A673 (cell line): ENCODE measurements at places on chromosomes 13 and 19.

DNA sequence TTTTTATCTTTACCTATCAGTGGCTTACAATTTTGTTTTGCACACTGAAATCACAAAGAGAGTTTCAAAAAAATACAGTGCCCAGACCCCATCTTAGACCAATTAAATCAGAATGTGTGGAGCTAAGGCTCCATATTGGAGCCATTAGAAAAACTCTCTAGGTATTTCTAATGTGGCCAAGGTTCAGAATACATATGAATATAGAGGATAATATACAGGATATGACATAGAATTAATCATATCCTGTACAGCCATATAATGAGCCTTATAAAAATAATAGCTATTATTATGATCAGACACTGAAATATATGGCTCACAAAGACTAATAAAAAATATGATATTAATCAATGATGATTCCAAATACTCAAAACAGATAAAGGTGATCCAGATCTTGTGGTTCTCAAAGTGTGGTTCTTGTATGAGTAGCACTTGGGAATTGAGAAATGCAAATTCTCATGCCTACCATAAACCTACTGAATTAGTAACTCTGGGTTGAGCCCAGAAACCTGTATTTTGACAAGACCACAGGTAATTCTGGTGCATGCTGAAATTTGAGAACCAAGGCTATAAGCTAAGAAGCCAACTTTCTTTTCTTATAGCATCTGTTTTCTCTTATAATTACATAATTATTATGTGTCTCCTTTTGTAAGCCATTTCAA, 408.0 kb downstream of the DIAPH3 start:
- peak; percentile 64 for DNase-seq

GRCh38 chr19:28494461-28494860, 718.5 kb downstream of the UQCRFS1 start:
- no peak for DNase-seq

GRCh38 chr13:44231786-44232516, 141.7 kb upstream of the SERP2 start:
- DNase-seq = no peak

- DNase-seq = no peak
These were observed 34.5 kb upstream of the WASF3 start for GRCh38 chr13:26523007-26523406.

DNA sequence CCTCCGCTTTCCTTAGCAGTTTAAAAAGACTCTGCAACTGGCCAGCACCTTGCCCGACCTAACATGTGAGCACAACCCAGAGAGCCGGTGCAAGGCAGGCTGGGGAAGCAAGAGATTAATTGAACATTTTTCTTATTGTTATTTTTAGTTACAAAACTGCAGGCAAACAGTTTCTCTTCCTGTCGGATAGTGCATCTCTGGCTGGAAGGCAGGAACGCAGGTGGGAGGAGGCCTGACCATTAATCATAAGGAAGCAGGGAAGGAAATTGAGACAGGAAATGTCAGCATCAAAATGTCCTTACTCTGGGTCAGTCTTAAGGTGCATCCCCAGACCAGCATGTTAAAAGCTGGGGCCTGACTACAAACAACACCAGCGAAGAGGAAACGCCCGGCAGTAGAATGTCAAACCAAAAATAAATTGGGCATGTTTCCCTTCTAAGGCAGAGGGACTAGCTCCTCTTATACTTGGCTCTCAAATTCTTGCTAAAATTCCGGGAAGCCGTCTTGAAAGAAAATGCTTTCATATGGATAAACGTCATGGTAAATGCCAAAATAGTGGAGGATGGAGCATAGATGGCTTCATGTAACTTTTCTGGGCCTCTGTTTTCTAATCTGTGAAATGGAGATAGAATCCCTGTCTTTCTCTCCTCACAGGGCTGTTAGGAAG, 226.8 kb downstream of the RAP2A start:
- DNase-seq = no peak

GRCh38 chr19:41995959-41996797, 2.1 kb upstream of the ATP1A3 start:
- peak; percentile 58 for DNase-seq

GRCh38 chr19:2291185-2291751, 9.3 kb upstream of the PEAK3 start:
- DNase-seq = no peak

GRCh38 chr19:47467914-47468313, 3.8 kb downstream of the SLC8A2 start:
- no peak for DNase-seq

GRCh38 chr13:83672612-83673011, 209.7 kb downstream of the SLITRK1 start:
- no peak for DNase-seq

DNA sequence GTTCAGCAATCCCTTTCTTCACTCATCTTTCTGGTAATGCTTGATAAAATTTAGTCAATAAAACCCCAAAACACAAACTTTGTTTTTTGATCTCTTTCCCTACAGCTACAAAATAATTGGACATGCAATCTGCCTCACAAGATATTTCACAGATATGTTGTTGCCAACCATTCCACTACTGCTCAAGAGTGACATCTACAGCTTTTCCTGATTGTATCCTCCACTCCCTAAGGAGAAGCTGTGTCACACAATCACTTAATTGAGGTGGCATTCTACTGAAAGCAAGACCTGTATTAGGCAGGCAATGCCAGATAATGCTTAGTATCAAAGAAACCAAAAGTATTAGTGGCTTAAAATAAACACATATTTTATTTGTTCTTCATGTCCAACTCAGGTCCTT, 1646.2 kb upstream of the SPRY2 start:
- peak; percentile 6 for DNase-seq

GRCh38 chr13:40204246-40204645, 462.2 kb downstream of the FOXO1 start:
- no peak for DNase-seq

GRCh38 chr13:91563799-91564198, 165.4 kb downstream of the GPC5 start:
- DNase-seq = no peak

- no peak for DNase-seq
These were observed 95.6 kb downstream of the PCDH9 start for GRCh38 chr13:67134417-67135129.
